Thyroid gland (tissue), 4 donors: ENCODE measurements at places on chromosomes 13 and 19. TPM values are rescaled to one million over a fixed set of nuclear protein-coding genes. Genes with fewer than 3 reads are reported as not detected.

The LGALS14 gene
- not detected for total RNA-seq

The LRRC63 gene
- total RNA-seq, result not detected

The POLD1 gene
- 19.5 TPM for total RNA-seq

The IL11 gene
- not detected for total RNA-seq

The C19orf85 gene
- total RNA-seq, result not detected

The FFAR3 gene
- not detected for total RNA-seq

The MAST1 gene
- total RNA-seq, result not detected
